ENCODE measurements at places on chromosomes 16 and 17.

- no peak for DNase-seq
Observed at GRCh38 chr17:2847381-2848333, 51.4 kb downstream of the RAP1GAP2 start.

DNA sequence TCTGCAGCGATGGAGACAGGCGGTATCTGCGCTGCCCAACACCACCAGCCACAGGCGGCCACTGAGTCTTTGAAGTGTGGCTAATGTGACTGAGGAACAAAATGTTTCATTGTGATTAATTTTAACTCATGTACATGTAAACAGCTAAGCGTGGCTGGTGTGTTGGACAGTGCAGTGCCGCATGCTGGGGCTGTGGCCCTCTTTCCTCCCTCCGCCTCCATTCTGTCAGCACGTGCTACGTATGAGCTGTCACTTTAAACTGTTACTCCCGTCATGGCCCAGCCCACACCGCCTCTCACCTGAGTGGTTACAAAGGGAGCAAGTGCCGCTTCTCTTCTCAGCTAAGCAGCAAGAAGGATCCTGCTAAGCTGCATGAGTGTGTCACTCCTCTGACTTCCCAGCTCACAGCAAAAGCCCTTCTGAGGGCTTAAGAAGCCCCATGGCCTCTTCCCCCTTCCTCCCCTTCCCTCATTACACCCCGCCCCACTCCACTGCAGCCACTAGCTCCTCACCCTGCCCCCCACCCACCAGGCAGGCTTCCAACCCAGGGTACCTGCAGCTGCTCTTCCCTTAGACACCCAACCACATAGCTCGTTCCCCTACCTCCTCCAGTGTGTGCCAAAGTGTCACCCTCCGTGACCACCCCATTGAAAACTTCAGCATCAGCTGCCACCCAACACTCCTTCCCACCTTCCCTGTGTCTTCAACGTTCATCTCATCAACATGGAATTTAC is 15.0 kb downstream of the HASPIN start:
- DNase-seq, result peak; percentile 35

DNA sequence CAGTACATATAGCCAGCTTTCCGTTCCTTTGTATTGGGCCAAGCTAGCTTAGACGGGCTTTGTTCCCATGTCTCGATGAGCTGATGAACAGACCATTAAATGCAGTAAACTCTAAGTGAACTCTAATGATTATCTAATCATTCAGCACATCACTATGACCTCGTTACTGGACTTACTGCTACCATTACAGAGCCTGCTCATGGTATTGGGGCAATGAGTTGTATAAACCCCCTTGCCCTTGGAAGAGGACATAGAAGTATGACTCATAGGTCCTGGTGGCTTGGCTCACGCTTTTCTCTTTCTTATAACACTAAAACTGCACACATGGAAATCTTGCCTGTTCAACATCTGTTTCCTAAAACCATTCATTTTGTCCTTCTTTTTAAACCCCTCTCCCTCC is 93.6 kb upstream of the DYNLRB2 start:
- DNase-seq, result no peak

- no peak for DNase-seq
Observed at GRCh38 chr17:31079731-31080130, 15.0 kb upstream of the NF1 start.

- no peak for DNase-seq
Observed at GRCh38 chr16:24969071-24969470, 46.1 kb downstream of the ARHGAP17 start.

GRCh38 chr17:36934144-36934691 is 3.1 kb upstream of the LHX1 start:
- DNase-seq, result peak; percentile 64

- DNase-seq, result no peak
Observed at GRCh38 chr17:48180842-48181629, 73.5 kb downstream of the SNX11 start.

DNA sequence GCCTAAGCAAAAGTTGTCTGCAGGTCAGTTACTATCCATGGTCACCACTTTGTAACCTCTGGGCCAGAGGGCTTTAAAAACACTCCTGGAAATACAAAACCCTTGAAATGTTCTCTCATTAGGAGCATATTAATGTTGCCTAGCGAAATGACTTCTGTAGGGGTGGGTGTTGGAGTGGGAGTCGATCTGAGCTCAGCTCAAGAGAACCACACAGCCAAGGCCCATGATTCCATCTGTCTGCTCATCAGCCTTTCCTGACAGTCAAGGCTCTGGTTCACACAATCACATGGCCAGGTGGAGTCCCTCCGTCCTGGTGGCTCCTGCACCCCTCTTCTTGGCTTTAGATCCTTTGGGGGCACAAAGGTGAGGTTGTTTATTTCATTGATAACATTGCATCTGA is 26.7 kb downstream of the RCVRN start:
- no peak for DNase-seq

- DNase-seq, result no peak
Observed at GRCh38 chr17:41402161-41402560, 4.8 kb upstream of the KRT31 start.

DNA sequence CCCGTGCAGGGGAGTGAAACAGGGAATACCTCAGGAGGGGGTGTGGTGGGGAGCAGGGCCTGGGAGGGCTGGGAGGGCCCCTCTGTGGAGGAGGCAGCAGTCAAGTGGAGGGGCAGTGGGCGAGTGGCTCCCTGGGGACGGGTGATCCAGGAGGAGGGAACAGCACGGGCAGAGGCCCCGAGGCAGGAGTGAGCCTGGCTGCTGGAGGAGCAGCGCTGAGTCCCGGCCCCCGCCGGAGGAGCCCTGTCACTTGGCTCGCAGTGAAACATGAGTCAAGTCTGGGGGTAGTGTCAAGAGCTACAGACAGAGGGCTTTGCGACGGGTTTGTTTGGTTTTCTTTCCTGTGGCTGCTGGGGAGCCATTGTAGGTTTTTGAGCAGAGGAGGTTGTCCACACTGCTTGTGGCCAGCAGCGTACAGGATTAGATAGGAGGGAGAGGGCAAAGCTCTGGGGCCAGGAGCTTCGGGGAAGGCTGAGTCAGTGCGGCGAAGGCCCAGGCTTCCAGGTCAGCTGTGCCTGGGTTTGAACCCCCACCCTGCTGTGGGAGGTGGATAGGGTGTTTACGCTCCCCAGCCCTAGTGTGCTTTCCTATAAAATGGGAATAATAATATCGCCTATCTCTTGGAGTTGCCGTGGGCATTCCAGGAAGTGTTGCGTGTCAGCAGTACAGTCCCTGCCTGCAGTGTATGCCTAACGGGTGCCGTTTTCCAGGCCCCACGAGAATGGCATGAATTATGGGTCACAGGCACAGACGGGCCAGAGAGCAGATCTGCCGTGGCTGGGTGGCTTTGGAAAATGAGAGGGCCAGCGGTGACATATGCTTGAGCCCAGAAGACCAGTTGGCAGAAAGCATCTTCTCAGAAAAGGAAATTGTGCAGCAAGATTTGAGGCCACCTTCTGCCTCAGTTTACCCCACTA is 115.9 kb upstream of the CIBAR2 start:
- DNase-seq, result no peak

DNA sequence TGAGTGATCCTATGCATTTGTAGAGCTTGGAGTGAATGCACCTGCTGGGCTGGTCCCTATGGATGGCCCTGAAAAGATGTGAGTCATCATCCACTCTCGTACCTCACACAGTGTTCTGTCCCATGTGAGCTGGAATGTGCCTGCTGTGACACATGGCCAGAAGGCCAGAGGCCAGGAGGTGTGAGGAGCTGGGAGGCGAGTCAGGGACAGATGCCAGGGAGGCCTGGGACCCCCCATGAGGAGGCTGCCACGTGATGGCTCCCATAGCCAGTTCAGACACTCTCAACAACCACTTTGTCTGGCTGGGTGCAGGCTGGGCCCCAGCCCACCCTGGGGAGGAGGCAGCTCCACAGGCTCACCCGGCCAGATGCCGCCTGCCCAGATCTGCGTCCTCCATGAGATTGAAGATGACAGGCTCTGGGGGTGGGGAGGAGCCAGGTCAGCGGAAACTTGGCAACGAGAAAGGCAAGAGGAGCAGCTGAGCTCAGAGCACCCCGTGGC is 168.8 kb downstream of the C16orf78 start:
- no peak for DNase-seq

DNA sequence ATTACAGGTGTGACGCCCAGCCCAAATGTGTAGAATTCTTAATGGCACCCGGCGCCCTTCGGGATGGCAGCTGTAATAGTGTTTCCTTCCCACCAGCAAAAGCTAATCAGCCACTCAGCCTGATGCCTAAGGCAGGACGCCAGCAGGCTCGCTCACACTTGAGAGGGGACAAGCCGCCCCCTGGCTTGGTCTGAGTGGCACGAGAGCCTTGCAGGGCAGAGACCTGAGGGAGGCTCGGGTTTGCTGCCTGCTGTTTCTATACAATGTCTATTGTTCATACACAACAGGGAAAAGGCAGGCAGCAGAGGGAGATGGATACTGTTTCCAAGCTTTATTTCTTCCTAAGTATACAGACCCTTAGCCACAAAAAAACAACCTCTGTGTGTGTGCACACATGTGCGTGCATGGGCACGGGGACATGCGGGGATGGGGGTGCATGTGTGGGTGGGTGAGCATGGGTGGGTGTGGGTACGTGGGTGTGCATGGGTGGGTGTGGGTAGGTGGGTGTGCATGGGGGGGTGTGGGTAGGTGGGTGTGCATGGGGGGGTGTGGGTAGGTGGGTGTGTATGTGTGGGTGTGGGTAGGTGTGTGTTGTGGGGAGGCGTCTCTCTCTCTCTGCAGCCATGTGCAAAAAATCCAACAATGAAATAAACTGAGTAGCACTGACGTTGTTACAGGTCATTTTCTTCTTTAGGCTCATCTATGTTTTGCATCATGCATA is 10.0 kb downstream of the SLC38A8 start:
- DNase-seq, result no peak

DNA sequence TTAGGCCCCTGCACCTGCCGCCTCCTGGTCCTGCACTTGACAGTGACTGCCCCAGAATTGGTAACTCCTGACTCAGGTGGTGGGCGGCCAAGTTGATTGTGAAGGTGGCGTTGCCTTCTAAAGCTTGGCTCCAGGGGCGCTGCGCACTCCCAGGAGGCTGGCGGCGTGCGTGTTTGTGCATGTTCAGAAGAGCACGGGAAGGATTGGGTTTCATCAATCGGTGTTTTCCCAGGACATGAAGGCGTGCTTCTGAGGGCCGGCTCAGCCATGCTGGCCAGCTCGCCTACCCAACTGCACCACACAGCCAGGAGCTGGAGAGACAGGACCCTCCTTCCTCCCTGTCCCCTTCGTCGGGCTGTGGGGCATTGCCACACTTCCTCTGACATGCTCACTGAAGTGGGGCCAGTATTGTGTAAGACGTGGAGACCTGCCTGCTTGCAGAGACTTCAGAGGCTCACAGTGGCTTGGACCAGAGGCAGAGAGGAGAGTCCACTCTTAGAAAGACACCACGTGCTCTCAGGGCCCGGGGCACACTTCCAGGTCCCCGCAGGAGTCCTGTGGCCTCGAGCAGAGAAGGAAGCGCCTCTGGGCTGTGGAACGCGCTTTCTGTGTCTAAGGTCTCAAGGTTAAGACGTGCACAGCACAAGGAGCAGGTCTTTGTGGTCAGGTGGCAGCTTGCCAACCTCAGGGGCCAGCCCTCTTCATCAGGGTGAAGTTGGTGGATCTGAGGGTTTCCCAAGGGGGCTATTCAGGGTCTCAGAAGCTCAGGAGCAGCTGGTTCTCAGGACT is 2.8 kb downstream of the RAB40C start:
- no peak for DNase-seq

DNA sequence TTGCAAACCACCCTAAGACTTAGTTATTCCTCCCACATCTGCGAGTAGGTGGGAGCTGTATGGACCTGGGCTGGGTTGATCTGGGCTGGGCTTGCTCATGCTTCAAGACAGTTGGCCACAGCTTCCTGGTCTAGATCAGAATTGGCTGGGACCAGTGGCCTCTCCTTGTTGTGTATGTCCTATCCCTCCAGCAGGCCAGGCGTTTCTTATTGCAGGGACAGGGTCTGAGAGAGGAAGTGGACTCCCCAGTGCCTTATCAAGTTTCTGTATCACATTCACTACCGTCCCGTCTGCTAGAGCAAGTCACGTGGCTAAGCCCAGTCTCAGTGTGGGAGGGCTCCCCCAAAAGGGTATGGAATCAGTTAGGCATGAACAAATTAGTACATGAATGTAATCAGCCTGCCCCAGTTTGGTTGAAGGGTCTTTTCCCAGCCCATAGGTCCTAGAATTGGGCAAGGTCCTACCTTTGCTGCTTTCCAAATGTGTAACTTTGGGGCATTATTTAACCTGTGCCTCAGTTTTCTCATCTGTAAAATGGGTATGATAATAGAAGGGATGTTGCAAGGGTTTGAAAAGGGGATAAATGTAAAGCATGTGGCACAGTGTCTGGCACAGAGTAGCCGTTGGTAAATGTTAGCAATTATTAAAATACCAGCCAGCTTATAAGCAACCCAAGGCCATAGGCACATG is 36.0 kb downstream of the NKD1 start:
- no peak for DNase-seq

DNA sequence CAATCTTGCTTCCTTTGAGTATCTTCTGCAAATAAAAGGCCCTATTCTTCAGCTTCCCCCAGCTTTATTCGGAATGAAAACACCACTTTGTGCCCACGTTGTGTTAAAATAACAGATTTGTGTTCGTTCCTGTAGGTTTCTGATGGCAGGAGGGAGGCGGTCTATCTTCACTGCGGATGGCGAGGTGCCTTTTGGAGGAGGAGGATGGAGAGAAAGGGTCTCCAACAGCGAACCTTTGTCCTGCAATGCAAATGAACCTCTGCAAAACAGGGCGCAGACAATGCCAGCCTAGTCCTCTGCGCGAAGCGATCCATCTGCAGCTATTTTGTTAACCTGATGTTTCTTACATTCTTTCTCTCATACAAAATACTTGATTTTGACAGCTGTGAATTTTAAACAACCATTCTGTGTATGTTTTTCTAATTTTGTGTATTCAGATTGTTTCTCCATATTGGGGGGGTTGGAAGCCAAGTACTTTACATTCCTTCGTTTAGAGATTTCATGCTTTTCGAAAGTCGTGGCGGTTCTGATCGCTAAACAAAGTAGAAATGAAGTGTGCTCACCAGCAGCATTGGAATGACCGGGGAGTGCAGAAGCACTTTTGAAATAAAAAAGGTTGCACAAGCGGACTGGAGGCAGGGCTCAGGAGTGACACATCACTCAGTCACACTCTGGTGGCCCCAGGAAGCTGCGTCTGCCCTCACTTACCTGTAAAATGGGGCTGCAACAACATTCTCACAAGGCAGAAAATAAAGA is 279.0 kb upstream of the IRX5 start:
- no peak for DNase-seq
